ENCODE measurements at places on chromosomes 5 and 9.

DNA sequence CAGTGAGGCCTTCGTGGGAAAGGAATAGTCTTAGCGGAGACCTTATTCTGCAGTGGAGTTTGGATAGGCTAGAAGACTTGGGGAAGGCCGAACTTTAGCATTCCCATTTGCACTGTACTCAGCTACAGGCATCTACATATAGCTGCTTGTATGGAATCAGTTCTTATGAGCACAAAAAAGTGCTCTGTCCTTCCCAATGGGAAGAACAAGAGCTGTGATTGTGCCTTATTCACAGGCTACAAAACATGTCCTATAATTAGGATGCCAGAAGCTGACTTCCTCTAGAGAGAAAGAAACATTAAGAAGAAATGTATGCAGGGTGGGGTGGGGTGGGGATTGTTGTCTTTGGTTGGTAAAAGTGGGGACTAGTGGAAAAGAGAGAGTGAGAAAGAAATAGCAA, 154.7 kb downstream of the ATP10B start:
- DNase-seq = no peak

GRCh38 chr9:90961375-90961774, 159.8 kb downstream of the SYK start:
- no peak for DNase-seq

GRCh38 chr9:33289496-33289895, 820 bp upstream of the NFX1 start:
- DNase-seq = peak; percentile 52

DNA sequence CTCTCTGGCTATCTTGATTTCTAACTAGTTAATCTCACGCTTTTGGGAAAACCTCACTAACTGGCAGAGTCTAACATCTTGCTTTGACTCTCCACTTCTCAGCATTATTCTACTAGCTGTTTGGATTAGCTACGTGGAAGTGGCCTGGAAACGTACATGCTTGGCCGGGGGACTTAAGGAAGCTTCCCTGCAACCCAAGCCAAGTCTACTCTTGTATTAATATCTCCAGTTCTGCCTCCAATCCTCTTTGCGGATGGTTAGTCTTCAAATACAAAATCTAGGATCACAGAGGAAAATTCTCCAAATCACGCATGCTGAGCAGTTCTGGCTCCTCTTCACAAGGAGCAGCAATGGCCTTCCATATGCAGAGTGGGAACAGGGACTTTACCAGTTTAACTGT, 51.8 kb upstream of the RETREG1 start:
- DNase-seq = no peak

DNA sequence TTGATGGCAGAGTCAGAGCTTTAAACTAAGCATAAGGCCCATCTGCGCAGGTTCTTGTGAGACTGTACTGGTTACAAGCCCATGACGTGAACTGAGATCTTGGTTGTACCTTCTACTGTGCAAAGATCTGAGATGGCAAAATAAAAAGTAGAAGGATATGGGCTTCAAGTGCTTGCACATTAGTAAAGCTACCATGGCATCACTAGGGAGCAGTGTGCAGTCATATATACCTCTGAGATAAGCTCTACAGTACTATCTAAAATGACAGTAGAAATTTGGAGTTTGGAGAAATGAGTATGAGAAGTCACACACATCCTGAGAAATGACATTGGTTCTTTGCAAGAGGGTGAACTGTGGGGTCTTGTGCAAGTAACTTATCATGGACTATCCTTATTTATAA, 408.2 kb upstream of the PRR16 start:
- DNase-seq = no peak

- peak; percentile 56 for DNase-seq
These were observed 138.4 kb downstream of the GADD45G start for GRCh38 chr9:89743216-89743572.

GRCh38 chr5:26791433-26791832, 247.0 kb downstream of the CDH9 start:
- DNase-seq = no peak

DNA sequence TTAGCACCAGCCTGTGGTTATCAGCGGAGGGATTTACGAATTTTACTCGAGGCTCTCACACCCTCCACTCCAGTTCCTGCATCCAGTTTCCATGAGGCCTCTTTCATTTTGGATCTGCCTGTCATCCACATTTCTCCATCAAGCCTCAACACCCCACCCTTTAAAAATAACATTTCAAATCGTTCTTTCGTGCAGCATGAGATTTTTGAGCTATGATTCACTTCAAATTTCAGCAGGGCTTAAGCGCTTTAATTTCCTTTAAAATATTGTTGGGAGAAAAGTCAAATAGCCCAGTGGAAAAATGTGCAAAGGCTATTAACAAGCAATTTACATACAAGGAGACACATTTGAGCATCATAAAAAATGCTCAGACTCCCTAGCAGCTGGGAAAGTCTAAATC, 103.2 kb downstream of the MSX2 start:
- no peak for DNase-seq

GRCh38 chr9:115374724-115375268, 256.8 kb upstream of the TNC start:
- no peak for DNase-seq

DNA sequence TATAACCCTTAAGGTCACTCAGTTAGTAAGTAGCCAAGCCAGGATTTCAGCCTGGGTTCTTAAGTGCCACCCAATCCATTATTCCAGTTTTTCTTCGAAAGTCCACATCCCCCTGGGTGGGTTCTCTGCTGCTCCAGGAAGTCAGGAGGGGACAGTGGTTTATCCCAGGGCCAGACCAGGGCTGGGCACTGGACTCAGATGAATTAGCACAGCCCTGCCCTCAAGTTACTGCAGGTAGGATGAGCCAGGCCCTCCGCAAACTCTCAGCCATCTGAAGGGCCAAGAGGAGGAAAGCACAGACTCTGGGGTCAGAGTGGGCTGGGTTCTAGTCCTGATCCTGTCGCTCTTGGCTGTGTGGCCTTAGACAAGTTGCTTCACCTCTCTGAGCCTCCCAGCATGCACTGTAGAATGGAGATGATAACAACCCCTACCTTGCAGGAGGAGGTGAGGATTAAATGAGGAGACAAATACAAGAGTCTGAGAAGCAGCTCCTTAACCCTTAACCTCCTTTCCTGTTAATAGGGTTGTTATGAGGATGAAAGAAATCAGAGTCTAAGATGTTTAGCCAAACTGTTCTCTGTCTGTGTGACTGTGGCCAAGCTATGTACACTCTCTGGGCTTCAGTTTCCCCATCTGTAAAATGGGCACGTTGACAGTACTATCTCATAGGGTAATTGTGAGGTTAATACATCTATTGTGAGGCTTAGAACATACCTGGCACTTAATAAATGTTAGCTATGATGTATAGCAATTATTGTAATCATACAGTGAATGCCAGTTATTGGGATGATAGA, 6.8 kb upstream of the NEURL1B start:
- DNase-seq = no peak

DNA sequence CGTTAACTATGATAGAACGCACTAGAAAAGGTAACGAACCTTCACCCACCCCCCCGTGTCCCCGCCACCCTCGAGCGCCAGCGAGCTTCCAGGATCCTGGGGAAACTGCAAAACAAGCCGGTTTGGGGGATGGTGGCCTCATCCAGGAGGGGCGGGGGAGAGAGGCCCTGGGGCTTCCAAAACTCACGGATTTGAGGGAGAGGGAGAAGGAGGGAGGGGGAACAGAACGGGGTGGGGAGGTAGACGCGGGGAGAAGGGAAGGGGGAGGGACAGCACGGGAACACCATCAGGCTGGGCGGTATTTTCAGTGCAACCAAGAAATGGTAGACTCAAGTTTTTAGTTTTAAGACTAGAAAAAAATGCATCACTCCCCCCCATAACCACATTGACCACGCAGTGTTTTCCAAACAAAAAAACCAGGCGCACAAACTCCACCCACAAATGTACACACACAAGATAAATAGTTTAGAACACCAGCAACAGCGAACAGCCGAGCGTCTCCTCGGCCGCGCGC, 1.4 kb downstream of the NRARP start:
- peak; percentile 28 for DNase-seq

DNA sequence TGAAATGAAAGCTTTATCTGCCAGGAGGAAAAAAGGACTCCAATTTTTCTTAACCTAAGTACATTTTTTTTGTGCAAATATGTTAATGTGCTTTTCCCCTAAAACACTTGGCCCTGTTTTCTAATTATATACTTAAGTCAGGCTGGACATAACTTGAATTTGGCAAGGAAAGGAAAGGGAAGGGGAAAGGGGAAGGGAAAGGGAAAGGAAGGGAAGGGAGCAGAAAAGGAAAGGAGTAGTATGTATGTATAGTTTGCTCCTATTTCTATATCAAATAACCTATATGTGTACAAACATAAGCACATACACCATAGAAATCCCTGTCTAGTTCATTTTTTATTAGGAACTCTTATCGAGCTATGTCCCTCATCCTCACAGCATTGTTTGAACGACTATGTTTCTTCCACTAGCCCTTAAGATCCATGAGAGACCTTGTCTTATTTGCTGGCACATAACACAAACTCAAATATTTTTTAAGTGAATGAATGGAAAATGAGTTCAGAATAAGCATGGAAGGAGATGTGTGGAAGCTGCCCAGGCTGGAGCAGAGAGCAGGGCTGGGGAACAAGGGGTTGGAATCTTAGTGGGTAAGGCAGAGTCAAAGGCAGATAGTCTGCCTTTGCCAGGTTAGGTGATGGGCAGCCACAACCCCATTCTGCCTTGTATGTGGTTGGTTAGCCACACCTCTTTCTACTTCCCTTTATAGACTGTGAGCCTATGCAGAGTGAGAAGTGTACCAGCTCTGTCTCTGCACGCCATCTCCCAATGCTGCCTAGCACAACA, 70.0 kb downstream of the KLHL3 start:
- DNase-seq = peak; percentile 56

DNA sequence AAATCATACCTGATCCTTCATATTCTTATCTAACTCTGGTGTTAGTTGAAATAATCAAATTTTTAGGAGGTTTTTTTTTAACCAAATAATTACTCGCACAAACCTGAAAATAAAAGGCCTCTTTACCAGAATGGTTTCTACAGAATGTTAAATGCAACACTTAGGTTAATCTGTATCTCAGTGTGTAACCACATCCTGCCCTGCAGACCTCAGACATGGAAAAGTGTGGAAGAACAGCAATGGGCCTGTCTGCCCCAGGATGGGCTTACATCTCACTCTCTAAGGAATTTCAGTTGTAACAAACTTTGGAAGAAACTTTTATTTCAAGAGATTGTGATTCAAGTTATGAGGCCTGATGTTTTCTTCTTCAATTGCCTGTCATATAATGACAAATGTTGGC, 32.5 kb upstream of the MIER3 start:
- no peak for DNase-seq

- no peak for DNase-seq
These were observed 10.8 kb upstream of the C1QTNF3 start for GRCh38 chr5:34053571-34054399.

GRCh38 chr5:142861011-142861410, 90.8 kb downstream of the ARHGAP26 start:
- no peak for DNase-seq

- no peak for DNase-seq
These were observed 50.0 kb upstream of the GOLPH3 start for GRCh38 chr5:32223972-32224609.

DNA sequence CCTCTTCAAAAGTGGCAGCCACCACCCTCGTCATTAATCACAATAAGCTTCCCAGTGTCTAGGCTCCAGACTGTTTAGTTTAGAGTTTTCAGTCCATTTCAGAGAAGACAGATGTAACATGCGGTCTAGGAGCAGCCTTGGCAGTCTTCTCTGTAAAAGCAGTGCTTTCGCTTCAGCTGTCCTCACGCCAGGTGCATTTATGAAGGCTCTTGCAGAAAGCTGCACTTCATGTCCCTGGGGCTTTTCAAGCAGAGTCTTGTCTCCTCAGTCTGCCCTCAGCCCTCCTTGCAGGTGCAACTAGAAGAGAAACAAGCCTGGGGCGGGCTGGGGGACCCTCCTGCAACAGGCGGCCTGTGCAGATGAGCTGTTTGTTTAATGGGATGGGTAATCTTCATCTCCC, 281.9 kb downstream of the DRD1 start:
- DNase-seq = peak; percentile 19

- DNase-seq = no peak
These were observed 306 bp downstream of the TRUB2 start for GRCh38 chr9:128321879-128322403.

DNA sequence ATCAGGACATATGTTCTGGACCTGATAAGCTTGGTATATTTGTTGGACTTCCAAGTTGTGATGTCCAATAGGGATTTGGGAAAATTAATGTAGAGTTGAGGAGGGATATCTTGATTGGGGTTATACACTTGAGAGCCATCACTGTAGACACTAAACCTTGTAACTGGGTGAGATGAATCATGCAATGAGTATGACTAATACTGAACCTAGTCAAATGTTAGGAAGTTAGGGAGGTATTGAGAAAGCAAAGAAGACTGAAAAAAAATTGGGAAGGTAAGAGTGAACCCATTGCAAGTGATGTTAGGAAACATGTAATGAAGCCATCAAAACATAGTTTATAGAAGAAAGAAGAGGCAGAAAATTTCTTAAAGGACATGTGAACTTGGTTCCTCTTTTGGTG, 668.4 kb upstream of the CDH9 start:
- DNase-seq = no peak

DNA sequence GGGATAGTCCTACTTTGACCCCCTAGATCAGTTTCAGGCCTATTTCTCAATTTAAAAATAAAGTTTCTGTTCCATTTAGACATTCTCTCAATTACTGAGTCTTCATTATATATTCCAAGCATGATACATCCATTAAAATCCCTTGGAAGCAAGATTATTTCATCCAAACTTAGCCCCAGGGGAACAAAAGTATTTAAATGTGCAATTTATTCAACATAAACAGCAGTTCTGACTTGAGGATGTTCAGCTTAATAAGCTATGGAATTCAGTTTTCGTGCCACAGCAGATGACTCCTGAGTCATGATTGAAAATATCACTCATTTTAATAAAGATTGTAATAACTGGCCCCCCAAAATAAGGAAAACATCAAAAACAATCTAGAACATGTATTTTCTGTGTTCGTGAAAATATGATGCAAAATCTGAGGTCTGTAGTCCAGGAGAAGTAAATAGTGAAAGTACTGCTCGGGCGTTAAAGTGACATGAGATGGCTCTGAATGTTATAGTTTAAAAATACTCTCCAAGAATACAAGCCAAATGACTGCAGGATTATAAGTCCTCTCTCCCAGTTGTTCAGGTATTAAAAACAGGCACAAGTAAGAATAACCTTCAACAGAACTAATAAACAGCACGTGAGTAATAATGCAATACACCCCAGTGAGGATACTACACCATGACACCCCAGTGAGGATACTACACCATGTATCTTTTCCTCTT, 67.1 kb downstream of the RETREG1 start:
- no peak for DNase-seq

- peak; percentile 40 for DNase-seq
These were observed 4.9 kb upstream of the FYB1 start for GRCh38 chr5:39224196-39224761.
